ENCODE measurements at places on chromosomes 3 and 15.

DNA sequence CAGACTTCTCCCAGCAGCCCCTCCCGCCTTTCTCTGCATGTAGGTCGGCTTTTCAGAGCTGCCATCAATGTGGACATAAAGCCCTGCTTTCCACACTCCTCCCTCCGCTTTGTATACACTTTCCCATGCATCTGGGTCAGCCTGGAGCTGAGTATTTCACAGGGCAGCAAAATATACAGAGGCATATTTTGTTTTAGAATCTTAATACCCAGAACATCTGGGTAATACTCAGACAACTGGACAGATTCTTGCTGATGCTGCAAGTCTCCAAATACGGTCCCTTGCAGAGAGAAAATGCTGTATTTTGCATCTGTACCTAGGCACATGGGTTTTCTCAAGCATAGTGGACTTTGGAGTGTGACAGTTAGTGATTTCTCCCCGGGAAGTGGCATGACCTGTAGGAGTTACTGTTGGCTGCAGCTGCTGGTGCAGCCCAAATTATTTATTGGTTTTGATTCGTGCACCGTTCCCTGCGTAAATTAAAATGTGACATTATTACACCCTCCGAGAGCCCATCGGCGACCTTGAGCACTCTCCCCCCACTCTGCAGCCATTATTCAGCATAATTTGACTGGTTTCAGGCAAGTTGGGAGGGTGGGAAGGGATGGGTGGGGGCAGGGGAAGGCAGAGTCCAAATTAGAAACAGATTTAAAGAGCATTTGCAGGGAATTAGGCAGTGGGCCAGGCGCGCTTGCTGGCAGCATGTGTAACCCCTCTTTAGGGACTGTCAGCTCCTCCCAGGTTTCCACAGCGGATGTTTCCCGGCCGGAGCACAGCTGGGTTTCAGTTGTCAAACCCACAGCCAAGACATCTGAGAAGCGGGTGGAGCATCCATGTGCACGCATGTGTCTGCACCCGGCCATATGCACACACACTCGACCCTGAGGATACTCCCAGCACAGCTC lies 100.8 kb downstream of the CPN2 start:
- no peak for DNase-seq

- no peak for DNase-seq
Measured at GRCh38 chr15:93707751-93708150, 523.6 kb upstream of the MCTP2 start.

DNA sequence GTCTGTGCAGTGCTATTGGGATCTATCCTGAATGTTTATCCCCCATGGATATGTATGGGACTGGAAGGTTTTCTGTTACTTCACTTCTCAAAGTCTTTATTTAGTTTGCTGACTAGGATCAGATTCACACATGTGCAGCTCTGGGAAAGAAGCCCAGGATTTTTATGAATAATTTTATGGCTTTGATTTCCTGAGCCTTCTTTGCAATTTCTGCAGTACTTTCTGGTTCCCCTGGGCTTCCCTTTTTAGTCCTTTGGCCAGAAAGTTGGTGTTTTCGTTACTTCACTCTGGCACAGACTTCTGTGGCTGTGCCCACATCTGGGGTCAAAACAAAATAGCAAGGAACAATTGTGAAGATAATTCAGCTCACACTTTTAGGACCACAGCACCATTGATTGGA lies 721.0 kb downstream of the OTOL1 start:
- DNase-seq = no peak

GRCh38 chr3:126127904-126128303 lies 44.0 kb upstream of the SLC41A3 start:
- no peak for DNase-seq

- peak; percentile 58 for DNase-seq
Measured at GRCh38 chr3:71723452-71724170, 1.6 kb downstream of the EIF4E3 start.

- no peak for DNase-seq
Measured at GRCh38 chr3:54861248-54862067, 66.4 kb downstream of the LRTM1 start.

DNA sequence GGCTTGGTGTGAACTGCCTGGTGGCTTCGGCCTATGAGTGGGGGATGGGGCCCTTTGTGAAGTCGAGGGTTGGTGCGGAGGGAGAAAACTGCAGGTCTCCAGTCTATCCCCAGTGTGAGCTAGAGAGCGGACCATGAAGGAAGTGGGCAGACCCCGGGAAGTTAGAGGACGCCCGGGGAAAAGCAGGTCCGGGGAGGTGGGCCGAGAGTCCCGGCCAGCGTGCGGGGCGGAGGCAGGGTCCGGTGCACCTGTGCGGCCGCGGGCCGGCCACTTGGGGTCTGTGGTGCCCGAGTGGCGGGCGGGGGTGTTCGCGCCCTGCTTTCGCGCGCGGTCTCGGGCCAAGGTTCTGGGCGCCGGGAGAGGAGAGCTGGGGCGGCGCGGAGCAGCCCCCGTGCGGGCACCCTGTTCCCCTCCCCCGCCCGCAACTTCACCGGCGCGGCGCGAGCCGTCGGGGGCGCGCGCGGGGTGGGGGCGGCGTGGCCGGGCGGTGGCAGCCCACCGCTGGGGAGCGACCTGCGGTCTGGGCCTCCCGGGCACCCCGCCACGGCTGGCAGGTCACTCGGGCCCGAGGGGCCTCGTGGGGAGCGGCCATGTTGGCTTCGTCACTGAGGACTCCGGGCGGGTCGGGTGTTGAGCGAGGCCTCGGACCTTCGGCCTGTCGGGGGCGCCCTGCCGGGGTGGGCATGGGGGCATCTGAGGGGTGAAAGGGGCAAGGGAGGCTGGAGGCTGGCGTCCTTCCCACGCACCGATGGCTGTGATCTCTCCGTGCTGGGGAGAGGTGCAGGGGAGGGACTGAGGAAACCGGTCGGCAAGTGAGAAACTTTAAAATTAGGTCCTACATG lies 4.8 kb downstream of the UBE2E1 start:
- DNase-seq = peak; percentile 14

DNA sequence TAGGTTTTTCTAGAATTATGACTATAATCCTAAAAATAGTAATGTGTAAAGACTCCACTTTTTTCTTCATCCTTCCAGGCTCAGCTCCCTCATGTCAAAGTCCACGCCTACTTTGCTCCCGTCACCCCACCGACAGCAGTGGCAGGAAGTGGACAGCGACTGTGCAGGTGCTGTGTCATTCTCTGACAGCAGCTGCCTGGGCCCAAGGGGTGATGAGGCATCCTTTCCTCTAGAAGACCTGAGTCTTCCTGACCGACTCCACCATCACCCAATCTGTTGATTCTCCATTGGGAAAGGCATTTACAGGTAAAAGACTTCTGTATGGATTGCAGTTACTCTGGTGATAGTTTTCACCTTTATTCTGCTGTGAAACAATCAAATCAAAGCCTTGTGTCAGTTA lies 54.8 kb downstream of the UBP1 start:
- no peak for DNase-seq

Measured in suppressor macrophage treated with lipopolysaccharide for 4 hours (primary cell).